ENCODE measurements at places on chromosomes 2 and 18. TPM values are rescaled to one million over a fixed set of nuclear protein-coding genes. Genes with fewer than 3 reads are reported as not detected.

The LOXHD1 gene
- not detected for total RNA-seq

DNA sequence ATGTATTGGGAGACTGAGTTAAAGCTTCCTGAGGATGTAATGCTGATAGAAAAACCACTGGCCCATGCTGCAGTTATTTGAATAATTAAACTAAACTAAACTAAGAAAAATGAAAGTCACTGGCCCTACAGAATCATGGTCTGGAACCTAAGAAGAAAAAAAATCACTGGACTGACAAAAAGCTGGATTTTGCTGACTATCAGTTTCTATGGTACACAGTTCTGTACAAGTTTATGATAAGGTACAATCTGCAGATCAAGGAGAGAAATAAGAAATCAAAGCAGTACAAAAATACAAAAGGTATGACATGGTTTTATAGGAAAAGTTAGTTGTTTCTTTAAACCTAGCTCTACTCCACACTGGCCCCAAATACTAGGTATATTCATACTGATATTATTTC, 15.6 kb downstream of the PPP4R3B start:
- DNase-seq: no peak
- no peaks in the 10 kb centered on the region for H3K27me3 ChIP-seq
- H3K36me3 ChIP-seq: peaks cover 79% of the 10 kb centered on the region
- H3K27ac ChIP-seq: no peak overlapping the region

The ILKAP gene
- 57.2 TPM for total RNA-seq

DNA sequence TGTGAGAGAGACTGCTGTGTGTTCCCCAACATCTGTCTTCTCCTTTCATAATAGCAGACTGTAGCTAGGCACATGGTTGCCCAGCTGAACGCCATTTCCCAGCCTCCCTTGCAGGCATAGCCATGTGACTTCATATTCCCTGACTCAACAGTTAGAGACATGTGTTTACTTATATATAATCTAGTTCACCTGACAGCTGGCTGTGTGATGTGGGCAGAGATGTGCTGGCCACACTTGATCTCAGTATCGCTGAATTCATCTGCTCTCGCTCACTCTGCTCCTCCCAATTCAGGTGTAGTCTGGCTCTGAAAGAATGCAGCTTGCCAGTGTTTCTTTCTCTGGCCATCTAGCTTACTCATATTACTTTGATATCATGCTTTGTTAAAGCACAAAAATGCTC, 52.3 kb upstream of the SEC11C start:
- H3K4me1 ChIP-seq: peaks cover 5% of the 10 kb centered on the region
- H3K27ac ChIP-seq: no peak overlapping the region
- H3K27me3 ChIP-seq: peaks cover 86% of the 10 kb centered on the region
- no peak for DNase-seq
- no peaks in the 10 kb centered on the region for H3K36me3 ChIP-seq
- H3K4me3 ChIP-seq: no peak overlapping the region

Measured in MCF 10A (cell line).